CD4-positive, alpha-beta T cell (primary cell): ENCODE measurements at places on chromosomes 7 and 10. TPM values are rescaled to one million over a fixed set of nuclear protein-coding genes. Genes with fewer than 3 reads are reported as not detected.

DNA sequence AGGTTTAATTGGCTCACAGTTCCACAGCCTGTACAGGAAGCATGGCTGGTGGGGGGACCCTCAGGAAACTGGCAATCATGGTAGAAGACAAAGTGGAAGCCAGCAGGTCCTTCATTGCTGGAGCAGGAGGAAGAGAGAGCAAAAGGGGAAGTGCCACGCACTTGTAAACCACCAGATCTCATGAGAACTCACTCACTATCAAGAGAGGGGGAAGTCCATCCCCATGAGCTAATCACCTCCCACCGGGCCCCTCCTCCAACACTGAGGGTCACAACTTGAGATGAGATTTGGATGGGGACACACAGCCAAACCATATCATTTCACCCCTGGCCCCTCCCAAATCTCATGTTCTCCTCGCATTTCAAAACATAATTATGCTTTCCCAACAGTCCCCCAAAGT lies 171.9 kb upstream of the CACNA2D1 start:
- H3K4me1 ChIP-seq: no peaks in the 10 kb centered on the region
- H3K27ac ChIP-seq: no peak overlapping the region
- no peak for DNase-seq
- no peak overlapping the region for H3K4me3 ChIP-seq
- no peaks in the 10 kb centered on the region for H3K27me3 ChIP-seq

GRCh38 chr7:28530175-28530802 lies 118.0 kb downstream of the CREB5 start:
- H3K4me3 ChIP-seq: no peak overlapping the region
- no peaks in the 10 kb centered on the region for H3K4me1 ChIP-seq
- no peaks in the 10 kb centered on the region for H3K36me3 ChIP-seq
- no peak overlapping the region for H3K27ac ChIP-seq
- no peak for DNase-seq
- H3K27me3 ChIP-seq: no peaks in the 10 kb centered on the region

- no peaks in the 10 kb centered on the region for H3K27me3 ChIP-seq
- no peaks in the 10 kb centered on the region for H3K36me3 ChIP-seq
- no peak overlapping the region for H3K4me3 ChIP-seq
- no peaks in the 10 kb centered on the region for H3K4me1 ChIP-seq
- DNase-seq: no peak
These were observed 151.0 kb downstream of the PLPP4 start for GRCh38 chr10:120607710-120608703.

- no peak overlapping the region for H3K4me3 ChIP-seq
- H3K4me1 ChIP-seq: no peaks in the 10 kb centered on the region
- H3K36me3 ChIP-seq: no peaks in the 10 kb centered on the region
- H3K27ac ChIP-seq: no peak overlapping the region
- H3K27me3 ChIP-seq: no peaks in the 10 kb centered on the region
These were observed 283.7 kb downstream of the MALRD1 start for GRCh38 chr10:19332304-19332703.

DNA sequence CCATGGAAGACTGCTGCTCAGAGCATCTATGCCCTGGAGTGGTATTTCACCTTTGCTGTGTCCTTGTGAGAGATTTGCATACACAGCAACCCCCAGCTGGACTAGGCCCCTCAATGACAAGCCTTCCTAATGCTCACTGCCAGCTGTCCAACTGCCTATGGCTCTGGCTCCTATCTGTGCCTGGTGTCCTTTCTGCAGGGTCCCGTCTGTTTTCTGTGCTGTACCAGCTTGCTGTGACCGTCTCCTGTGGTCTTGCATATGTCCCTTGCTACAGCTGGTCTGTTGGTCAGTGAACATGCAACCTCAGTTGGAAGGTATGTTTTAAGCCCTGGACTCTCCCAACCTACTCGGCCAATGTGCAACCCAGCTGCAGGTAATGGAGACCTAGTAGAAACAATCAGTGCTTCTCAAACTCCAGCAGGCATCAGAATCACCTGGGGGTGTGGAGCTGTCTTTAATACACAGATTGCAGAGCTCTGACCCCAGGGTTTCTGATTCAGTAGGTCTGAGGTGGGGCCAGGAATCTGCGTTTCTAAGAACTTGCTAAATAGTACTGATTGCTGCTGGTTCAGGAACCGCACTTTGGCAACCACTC lies 306.4 kb upstream of the ZNF32 start:
- DNase-seq: no peak
- no peak overlapping the region for H3K27ac ChIP-seq
- H3K4me3 ChIP-seq: no peak overlapping the region
- no peaks in the 10 kb centered on the region for H3K27me3 ChIP-seq

DNA sequence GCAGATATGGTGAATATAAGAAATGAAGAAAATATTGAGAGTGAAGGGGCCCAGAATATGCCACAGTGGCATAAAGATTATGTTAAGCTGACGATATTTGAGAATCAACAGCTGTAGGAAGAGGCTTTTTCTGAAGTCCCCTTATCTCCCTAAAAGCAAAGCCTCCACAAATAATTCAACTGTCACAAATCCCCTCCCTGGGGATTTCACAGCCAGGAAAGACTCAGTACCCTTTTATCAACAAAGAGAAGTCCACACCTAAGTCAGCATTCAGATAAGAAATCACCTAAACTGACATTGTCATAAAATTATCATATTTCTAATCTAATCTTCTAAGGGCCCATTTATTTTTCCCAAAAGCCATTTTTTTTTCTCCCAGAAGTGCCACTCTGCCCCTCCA lies 284.9 kb upstream of the VWC2 start:
- no peaks in the 10 kb centered on the region for H3K27me3 ChIP-seq
- no peaks in the 10 kb centered on the region for H3K36me3 ChIP-seq
- no peak for DNase-seq
- no peak overlapping the region for H3K27ac ChIP-seq
- no peaks in the 10 kb centered on the region for H3K4me1 ChIP-seq
- H3K4me3 ChIP-seq: no peak overlapping the region

- no peak for DNase-seq
- H3K4me3 ChIP-seq: no peak overlapping the region
- no peaks in the 10 kb centered on the region for H3K36me3 ChIP-seq
- H3K27ac ChIP-seq: no peak overlapping the region
These were observed 292.5 kb downstream of the GALNT17 start for GRCh38 chr7:71424166-71425035.

Gene DPP6
- not detected for total RNA-seq

Gene FAM241B
- 14.1 TPM for total RNA-seq
